HuH-7.5 (cell line): ENCODE measurements at places on chromosomes 12 and 14.

DNA sequence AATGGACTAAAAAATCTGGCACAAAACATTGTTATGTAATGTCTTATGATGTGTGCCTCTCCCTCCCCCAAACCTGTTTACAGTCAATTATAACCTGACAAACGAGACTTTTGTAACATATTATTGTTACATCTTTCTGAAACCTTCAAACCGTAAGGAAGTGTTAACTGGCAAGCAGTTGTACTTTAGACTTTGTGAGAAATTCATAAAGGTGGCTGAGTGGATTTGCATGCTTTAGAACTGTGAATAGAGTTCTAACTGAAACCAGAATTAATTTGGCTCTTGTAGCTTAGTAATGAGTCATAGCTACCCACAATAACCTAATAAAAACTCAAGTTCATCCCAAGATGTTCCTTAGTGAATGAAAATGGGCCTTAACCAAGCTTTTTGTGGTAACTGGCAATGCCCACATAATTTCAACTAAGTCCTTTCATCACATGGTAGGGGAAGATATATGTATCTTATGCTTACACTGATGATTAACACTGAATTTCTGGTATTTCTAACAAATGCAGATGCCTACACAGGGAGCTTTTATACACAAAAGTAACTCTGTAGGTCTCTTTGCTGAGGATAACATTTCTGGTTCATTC is 29.7 kb downstream of the RAD9B start:
- no peak for DNase-seq

- no peak for DNase-seq
Observed at GRCh38 chr12:104073699-104074098, 9.4 kb downstream of the HCFC2 start.

DNA sequence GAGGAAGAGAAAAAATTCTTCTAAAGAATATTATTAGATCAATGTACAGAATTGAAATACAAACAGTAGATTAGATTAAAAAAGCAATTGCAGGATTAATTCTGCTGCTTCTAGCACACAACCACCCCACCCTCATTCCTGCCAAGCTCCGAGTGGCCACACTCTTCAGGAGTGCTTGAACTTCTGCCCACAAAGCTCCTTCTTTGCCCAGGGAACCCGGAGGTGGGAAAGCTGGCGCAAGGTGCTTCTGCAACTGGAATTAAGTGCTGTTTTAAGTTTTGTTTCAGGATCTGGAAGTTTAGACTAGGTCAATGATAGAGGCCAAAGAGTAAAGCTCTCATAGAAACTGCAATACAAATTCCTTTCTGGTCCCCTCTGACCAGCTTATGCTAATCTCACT is 94.1 kb upstream of the BMP4 start:
- DNase-seq = no peak

DNA sequence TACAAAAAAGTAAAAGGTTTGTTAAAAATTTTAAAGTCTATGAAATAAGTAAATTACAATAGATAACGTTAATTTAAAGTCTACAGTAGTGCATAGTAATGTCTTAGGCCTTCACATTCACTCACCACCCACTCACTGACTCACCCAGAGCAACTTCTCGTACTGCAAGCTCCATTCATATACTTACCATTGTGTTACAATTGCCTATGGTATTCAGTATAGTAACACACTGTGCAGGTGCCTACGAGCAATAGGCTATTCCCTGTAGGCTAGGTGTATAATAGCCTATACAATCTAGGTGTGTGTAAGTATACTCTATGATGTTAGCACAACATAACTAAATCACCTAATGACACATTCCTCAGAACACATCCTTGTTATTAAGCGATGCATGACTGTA is 435.3 kb upstream of the TMTC1 start:
- no peak for DNase-seq
